GM13976 (cell line): ENCODE measurements at places on chromosomes 1 and 21.

- DNase-seq, result no peak
Measured at GRCh38 chr1:208170252-208170651, 73.9 kb downstream of the PLXNA2 start.

DNA sequence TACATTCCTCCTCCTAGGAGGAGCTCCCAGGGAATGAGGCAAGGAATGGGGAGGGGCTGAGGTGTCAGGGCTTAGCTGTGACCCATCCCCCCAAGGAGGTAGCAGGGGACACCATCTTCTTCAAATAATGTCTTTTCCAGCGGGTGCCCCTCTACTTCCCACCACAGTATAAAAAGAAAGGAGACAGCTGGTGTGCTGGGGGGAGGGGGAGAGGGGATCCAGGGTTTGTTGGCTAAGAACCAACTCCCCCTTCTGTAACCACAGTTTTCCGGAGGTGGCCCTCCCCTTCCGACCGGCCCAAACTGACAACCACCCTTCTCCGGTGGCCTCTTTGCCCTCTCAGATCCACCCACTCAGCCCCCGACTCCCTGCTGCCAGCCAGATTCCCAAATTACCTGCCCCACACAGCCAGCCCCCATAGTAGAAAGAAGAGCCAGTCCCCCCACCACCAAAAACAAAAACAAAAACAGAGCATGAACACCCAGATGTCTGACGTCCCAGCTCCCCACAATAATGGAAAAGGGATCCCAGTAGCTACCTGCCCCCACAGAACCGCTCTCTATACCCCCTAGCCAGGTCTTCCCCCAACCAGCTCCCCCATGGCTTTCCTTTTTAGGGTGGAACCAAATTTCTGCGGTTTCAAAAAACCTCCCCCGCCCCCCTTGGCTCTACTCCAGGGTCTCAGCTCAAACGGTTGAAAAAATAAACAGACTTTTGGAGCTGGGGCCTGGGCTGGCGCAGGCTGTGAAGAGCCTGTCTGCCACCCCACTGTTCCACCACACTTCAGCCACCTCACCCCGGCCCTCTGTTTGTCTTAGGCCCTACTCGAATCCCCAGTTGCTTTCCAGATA, 2.1 kb downstream of the ARHGEF2 start:
- DNase-seq, result peak; percentile 71

GRCh38 chr21:42468491-42469131, 27.4 kb downstream of the RSPH1 start:
- DNase-seq, result no peak

- no peak for DNase-seq
Measured at GRCh38 chr21:25942135-25942534, 207.4 kb downstream of the GABPA start.

DNA sequence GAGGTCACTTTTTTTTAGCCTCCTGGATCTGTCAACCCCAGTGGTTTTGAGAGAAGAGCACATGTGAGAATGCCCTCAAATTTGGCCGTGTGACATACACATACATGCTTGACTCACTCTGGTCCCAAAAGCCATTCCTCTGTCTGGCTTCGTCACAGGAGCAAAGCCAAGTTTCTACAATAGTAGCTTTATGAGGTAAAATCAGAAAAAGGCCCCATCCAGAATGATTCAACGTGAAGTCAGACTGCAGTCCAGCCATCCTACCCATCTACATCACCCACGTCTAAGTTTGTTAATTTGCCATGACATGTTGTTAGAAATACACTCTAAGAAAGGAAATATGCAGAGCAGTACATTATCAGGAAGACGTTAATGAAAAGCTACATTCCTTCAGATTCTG, 245.2 kb downstream of the SDCCAG8 start:
- no peak for DNase-seq

GRCh38 chr1:73948055-73948454, 249.9 kb downstream of the LRRIQ3 start:
- DNase-seq, result no peak

- no peak for DNase-seq
Measured at GRCh38 chr21:40646651-40647050, 200.3 kb downstream of the DSCAM start.

DNA sequence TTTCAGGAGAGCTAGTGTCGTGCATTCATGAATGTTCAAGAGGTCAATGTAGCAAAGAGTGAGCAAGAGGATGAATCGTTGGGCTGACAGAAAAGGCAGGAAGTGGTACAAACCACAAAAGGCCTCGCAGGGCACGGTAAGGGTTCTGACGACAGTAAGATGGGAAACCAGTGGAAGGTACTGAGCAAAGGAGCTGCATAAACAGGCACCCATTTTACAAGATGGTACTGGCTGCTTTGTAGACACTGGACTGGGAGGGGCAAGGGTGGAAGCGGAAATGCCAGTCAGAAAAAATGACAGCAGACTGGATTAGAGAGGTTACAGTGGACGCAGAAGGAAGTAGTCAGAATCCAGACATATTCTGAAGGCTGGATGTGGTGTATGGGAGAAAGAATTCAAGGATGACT, 123.5 kb downstream of the PTPN14 start:
- peak; percentile 49 for DNase-seq

DNA sequence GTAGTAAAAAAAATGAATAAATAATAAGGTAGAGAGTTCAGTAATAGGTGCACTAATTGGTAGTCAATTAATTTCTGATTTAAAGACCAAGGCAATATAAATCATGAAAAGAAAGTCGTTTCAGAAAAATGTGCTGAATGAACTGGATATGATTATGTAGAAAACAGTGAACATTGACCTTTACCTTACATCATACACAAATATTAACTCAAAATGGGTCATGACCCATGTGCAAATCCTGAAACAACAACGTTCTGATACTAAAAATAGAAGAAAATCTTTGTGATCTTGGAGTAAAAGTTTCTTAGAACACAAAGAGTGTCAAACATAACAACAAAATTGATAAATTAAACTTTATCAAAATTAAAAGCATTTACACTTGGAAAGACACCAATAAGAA, 39.1 kb downstream of the COL11A1 start:
- no peak for DNase-seq

GRCh38 chr1:156754219-156754618, 2.7 kb upstream of the HDGF start:
- DNase-seq, result no peak

- DNase-seq, result peak; percentile 24
Measured at GRCh38 chr1:79777481-79778219, 771.1 kb upstream of the ADGRL4 start.

DNA sequence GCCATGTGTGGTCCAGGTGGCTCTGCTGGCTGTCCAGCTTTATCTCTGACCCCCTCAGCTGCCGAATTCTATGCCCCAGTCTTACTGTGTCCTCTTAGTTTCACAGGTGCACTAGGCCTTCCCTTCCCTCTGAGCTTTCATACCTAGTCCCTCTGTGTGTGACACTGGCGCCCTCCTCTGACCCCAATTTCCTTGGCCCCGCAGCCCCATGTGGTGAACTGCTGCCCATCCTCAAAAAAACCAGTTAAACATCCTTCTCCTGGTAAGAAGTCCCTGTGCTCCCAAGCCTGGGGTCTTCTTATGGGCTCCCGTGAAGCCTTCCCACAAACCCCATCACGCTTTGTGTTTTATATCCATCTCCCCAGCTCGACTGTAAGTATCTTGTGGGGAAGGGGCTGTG, 93.9 kb upstream of the TSPAN2 start:
- DNase-seq, result no peak

GRCh38 chr1:1320666-1321448, 3.6 kb downstream of the INTS11 start:
- DNase-seq, result no peak

GRCh38 chr1:161001525-161001924, 19.4 kb downstream of the F11R start:
- DNase-seq, result no peak

DNA sequence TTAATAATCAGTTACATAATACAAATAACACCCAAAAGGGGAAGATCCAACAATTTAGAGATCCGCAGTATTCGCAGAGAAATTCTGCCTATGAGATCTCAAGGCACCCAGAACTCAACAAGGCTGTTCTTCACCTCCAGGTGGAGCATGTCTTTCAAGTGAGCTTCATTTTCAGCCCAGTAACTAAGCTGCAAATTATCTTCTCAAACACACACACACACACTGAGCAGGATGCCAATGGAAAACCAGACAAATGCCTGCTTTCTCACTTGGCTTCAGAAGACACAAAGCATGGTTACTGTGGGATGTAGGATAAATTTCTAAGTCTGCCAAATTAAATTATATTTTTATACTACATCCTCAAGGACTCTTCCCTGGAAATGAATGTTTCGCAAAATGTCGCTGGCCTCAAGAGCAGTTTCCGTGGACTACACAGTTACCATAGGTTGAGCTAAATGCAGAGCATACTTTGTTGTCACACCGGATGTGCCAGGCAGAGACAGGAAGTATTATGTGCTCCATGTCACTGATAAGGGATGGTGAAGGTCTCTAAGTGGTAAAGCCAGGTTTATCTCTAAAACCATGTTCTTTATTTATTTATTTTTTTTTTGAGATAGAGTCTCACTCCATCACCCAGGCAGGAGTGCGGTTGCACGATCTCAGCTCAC, 30.3 kb downstream of the UBR4 start:
- DNase-seq, result no peak

- no peak for DNase-seq
Measured at GRCh38 chr1:200528858-200529606, 91.5 kb downstream of the KIF14 start.
